ENCODE measurements at places on chromosomes 7 and 10.

- no peak for DNase-seq
Observed at GRCh38 chr10:8967061-8967460, 912.6 kb downstream of the GATA3 start.

DNA sequence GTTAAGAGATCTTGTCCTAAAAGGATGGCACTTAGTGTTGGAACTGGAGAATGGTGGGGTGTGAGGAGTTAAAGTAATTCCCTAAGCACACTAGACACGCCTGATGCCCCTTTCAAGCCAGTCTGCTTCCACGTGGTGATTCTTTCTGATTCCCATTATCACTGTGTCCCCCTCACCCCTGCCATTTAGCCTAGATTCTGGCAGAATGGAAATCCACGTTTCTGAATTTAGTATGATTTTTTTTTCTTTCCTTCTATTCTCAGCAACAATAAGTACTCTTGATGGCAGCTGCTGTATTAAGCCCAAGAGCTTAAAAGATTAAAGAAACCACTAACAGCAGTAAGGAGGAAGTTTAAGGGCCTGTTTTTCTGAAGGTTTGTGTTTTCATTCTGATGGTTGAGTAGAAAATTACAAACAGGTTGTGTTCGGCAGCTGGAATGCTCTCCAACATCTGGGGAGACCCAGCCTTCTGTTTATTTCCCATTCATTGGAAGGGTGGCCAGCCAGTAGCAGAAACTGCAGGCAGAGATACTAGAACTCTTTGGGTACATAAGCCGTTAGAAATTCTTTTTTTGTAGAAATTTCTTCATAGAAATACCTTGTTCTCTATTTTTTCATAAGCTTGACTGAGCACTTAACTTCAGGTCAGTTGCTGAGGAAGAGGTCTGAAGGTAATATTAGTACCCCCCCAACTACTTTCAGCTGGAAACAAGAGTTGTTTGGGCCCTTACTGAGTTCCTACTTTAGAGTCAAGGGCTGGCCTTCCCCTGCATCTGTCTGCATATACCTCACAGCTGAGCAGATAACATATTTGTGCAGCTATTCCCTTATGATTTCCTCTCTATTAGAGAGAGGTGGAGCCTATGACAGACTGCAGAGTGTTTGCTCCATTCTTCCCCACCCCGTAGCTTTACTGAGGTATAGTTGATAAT, 355.1 kb downstream of the AUTS2 start:
- DNase-seq = no peak

- DNase-seq = no peak
Observed at GRCh38 chr7:137636376-137636775, 210.4 kb downstream of the DGKI start.

- no peak for DNase-seq
Observed at GRCh38 chr7:57399251-57399940, 50.6 kb upstream of the ZNF716 start.
